ENCODE measurements at places on chromosomes 3 and 15.

DNA sequence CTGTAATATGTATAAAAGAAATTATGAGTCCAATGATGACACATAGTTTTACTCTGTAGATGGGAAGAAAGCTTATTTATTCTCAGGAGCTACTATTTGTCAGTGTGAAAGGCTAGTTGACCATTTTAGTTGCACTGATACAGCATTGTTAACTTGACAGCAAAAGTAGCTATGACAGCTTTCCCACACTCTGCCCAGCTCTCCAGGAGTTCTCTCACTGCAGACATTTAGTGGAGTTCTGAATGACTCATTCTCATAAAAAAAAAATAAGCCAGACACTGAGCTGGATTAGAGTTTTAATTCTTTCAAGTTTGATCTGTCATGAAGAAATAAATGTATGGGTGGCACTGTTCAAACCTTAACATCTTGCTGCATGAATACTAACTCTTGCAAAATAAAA is 77.2 kb upstream of the CFAP20DC start:
- peak; percentile 0 for DNase-seq

DNA sequence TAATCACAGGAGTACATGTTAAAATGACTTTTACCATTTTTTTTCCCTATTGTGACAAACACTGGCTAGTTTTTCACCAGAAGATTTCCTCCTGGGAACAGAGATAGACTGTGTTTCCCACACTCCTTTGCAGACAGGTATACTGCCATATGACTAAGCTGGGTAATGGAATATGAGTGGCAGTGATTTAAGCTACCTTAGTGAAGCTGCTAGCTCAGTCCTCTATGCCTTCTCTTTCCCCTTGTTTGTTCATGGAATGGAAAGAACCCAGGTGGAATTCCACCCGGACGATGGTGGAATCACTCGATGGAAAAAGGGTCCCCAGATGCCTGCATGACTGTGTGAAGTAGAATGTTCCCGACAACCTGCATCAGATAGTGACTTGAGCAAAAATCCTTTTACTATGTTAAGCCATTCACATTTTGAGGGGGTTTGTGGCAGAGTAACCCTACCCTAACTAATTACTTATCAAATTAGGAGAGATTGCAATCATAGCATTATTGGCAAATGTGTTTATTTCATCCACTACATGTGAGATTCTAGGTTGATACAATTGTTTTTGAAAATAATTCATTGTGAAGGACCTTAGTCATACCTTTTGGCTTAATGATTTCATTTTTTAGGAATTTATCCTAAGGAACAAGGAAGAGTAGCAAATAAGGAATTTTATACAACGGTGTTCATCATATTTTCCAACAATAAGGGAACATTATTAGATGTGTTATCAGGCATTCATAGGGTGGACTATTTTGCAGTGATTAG is 16.5 kb downstream of the THSD4 start:
- DNase-seq: no peak

- DNase-seq: no peak
Measured at GRCh38 chr15:100189849-100190248, 151.9 kb downstream of the ADAMTS17 start.

GRCh38 chr3:195086341-195086740 is 184.6 kb downstream of the XXYLT1 start:
- no peak for DNase-seq

DNA sequence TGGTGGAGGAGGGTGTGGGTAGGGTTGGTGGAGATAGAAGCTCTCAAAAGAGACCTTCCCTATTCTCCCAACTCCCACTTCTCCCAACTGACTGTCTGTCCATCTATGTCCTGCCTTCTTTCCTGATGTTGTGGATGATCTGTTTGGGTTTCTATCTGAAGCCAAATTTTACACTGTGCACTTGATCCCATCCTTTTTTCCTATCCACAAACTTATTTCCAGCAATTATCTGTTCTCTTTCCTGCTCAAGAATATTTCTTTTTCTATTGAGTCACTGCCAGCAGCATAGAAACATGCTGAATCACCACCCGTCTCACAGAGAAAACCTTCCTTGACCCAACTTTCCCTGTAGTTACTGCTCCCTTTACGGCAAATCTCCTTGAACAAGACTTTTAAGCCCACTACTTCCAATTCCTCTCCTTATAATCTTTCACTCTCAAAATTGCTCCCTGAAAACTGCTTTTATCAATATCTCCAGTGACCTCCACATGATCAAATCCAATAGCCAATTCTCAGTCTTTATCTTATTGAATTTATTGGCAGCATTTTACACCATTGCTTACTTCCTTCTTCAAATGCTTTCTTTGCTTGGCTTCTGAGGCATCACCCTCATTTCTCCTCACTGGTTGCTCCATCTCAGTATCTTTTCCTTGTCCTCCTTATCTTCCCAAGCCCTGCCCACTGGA is 141.2 kb upstream of the SLC7A14 start:
- DNase-seq: no peak

DNA sequence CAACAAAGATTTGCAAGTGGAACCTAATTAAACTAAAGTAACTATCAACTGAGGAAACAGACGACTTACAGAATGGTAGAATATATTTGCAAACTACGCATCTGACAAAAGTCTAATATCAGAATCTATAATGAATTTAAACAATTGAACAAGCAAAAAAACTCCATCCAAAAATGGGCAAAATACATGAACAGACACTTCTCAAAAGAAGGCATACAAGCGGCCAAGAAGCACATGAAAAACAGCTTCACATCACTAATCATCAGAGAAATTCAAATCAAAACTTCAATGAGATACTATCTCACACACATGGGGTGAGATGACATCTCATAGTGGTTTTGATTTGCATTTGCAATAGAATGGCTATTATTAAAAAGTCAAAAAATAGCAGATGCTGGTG is 128.6 kb downstream of the POLR2M start:
- no peak for DNase-seq

- DNase-seq: no peak
Measured at GRCh38 chr15:92753591-92753990, 98.0 kb upstream of the FAM174B start.

DNA sequence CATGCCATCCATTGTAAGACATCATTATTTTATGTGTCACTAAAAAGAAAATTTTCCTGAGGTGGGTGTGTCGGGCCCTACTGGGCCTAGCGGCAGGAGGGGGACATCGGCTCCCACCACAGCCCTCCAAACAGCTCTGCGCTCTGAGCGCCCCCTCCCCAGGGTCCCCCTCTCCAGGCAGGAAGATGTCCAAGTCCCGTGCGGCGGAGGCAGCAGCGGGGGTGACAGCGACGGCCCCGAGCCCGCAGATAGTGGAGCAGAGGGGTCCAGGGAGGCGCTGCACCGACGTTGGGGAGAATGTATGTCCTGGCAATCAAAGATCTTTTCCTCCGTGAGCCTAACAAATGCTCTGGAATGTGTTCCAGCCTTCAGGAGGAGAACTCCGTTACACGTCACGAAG is 24.3 kb downstream of the GPR160 start:
- no peak for DNase-seq

DNA sequence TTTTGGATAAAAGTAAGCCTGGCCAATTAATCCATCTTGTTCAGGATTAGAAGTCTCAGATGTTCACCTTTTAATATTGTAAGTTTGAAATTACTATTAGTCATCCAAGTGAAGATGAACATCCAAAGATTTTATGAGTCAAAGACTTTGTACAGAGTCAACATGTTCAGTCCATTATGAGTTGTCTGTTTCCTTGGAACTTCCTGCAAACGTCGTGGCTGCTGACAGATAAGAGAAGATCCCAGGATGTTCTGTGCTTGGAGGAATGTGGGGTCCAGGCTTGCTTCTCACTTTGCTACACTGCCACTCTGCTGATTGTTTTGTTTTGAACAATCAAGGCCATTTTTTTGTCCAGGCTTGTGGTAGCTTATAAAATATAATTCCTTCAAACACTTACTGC is 74.3 kb upstream of the SLCO2A1 start:
- DNase-seq: no peak

GRCh38 chr3:124395162-124395561 is 335.1 kb upstream of the UMPS start:
- DNase-seq: no peak

DNA sequence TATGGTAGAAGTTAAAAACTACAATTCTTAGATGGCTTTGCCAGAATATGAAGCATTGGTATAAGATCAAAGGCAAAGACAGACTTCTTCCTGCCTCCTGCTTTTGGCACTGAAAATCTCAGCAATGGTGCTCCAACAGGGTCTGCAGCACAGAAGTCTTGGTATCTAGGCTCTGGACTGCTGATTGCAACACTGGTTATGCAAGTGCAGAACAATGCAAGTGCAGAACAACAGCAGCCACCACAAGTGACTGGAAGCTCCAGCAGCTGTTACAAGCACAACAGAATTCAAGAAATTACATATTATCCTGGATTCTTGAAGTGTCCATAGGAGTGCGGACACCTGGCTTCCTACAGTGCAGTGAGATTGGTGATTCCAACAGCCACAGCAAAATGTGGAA is 33.7 kb downstream of the ZBTB20 start:
- DNase-seq: no peak

DNA sequence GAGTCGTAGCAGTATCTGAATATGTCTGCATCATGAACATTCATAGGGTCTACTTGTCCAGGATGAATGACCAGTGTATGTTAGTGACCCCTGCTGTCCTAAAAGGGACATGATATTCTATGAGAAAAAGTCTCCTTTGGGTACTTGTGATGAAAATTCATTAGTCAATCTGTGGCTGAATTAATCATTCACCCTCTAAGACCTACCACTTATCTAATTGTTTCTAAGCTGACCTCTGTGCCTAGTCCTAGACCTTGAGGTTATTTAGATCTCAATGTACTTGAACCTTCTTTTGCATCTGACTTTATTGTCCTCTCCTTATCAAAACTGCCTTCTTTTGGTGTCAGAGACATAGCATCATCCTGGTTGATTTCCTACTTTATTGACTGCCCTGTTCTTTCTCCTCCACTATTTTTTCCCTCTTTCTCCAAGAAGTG is 799.3 kb downstream of the DIPK2A start:
- peak; percentile 64 for DNase-seq

DNA sequence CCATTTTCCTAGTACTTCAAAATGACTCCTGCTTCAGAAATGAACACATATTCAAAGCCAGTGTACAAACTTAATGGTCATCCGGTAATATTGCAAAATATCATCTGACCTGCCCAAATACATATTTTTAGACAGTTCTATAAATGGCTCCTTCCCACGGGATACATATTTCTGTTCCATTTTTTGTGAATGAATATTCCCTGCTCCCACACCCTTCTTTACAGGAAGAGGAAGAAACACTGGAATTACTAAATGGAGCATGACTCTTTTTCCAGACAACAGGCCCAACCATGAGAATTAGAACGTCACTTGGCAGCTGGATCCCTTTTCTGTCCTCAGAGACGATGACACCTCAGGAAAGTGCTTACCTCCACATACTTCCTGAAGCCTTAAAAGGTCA is 38.0 kb upstream of the CBLB start:
- peak; percentile 74 for DNase-seq

GRCh38 chr3:96012939-96013338 is 801.5 kb upstream of the EPHA6 start:
- DNase-seq: no peak

DNA sequence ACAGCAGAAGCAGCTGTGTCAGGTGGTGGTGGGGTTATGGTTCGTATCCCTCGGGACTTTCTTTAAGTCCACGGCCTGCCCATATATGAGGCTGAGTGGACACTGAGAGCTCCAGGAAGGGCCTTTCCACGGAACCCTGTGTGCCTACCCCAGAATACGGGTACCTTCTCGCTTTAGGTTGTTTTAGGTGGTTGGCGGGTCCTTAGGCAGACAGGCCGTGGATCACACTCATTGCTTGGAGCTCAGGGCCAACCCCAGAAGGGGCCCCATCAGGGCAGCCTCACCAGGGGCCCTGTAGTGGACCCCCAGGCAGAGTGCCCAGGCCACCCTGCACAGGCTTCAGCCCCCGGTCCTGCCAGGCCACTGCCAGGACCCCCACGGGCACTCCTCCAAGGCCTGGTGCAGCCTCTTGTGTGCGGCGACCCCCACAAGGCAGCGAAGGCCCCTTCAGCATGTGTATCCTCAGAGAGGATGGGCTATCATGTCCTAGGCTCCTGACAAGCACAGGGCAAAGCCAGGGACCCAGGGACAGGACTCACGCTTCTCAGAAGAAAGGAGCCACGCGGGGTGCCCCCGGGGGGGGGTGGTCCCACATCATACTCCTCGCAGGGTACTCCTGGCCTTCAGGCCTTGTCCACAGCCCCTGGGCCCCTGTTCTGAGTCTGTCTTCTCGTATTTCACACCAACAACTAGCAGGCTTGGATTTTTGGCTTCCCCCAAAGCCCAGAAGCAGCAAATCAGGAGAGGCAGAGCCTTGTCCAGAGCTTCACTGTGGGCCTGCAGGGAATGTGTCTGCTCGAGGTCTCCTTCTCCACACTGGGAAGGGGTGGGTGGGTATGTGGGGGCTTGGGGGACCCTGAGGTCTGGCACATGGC is 93.4 kb downstream of the LRRK1 start:
- no peak for DNase-seq

DNA sequence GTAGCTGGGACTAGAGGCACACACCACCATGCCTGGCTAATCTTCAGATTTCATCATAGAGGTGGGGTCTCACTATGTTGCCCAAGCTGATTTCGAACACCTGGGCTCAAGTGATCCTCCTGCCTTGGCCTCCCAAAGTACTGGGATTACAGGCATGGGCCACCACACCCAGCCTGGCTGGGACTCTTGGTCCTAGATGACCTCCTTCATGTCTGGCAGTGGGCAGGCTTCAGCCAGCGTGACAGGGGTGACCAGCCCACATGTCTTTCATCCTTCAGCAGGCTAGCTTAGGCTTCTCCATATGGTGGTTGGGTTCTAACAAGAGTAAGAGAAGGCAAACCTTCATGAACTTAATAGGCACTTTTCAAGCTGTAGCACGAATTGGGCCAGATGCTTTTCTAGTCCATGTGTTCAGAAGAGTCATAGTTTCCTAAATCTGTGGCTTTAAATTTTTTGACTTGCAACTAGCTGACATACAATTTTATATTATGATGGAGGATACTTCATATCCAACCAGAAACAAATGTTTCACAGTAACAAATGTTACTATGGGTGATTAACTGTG is 7.6 kb downstream of the GPD1L start:
- no peak for DNase-seq

- no peak for DNase-seq
Measured at GRCh38 chr3:109707617-109708016, 370.3 kb upstream of the DPPA4 start.

GRCh38 chr3:52317208-52318000 is 1.3 kb downstream of the DNAH1 start:
- DNase-seq: peak; percentile 86

Data from DMS53 (cell line).